ENCODE measurements at places on chromosomes 6 and 20. TPM values are rescaled to one million over a fixed set of nuclear protein-coding genes. Genes with fewer than 3 reads are reported as not detected.

CYP39A1 gene
- total RNA-seq = 6.3 TPM

PACRG gene
- 1.0 TPM for total RNA-seq

FAXC gene
- 4.2 TPM for total RNA-seq

RIPPLY2 gene
- total RNA-seq = 1.6 TPM

SEMG1 gene
- total RNA-seq = not detected
